Uterus (tissue), 4 donors: ENCODE measurements at places on chromosomes 16 and 17.

DNA sequence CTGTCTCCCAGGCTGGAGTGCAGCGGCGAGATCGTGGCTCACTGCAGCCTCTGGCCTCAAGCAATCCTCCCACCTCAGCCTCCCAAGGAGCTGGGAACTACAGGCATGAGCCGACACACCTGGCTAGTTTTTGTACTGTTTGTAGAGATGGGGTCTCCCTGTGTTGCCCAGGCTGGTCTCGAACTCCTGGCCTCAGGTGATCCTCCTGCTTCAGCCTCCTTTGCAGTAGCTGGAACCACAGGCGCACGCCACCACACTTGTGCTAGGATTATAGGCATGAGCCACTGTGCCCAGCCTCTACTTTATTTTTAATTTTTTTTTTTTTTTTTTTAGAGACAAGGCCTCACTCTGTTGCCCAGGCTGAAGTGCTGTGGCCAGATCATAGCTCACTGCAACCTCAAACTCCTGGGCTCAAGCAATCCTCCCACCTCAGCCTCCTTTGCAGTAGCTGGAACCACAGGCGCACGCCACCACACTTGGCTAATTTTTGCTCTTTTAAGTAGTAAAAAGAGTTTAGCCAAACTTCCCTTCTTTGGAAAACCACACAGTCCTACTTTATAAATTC, 4.4 kb downstream of the NTAN1 start:
- no peak for DNase-seq
- no peaks in the 10 kb centered on the region for H3K36me3 ChIP-seq
- H3K27me3 ChIP-seq, result no peaks in the 10 kb centered on the region
- H3K4me1 ChIP-seq, result no peaks in the 10 kb centered on the region
- H3K4me3 ChIP-seq, result no peak overlapping the region

DNA sequence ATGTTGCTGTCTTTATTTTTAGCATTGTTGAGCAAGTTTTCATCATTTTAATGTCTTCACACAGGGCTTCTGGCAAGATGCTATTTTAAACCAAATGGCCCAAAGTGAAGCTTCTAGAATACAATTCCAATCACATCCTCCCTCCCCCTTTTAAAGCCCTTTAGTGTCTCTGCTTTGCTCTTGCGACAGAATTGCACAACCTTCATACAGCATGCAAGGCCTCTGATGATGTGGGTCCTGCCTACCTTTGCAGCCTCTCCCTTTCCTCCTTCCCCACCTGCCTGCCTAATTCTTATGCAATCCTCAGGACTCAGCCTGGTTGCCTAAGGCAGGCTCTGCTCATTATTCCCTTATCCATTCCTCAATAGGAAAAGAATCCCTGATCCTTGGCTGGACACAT, 381.7 kb downstream of the SLC39A11 start:
- no peaks in the 10 kb centered on the region for H3K36me3 ChIP-seq
- H3K27me3 ChIP-seq, result no peaks in the 10 kb centered on the region

GRCh38 chr17:14038206-14038605, 31.1 kb upstream of the COX10 start:
- no peaks in the 10 kb centered on the region for H3K4me1 ChIP-seq
- H3K4me3 ChIP-seq, result no peak overlapping the region
- H3K36me3 ChIP-seq, result no peaks in the 10 kb centered on the region
- no peak overlapping the region for H3K27ac ChIP-seq
- no peak for DNase-seq

GRCh38 chr16:85261204-85261603, 148.9 kb upstream of the CIBAR2 start:
- no peak for DNase-seq
- H3K4me3 ChIP-seq, result no peak overlapping the region
- H3K36me3 ChIP-seq, result no peaks in the 10 kb centered on the region
- H3K27ac ChIP-seq, result no peak overlapping the region
- no peaks in the 10 kb centered on the region for H3K4me1 ChIP-seq

GRCh38 chr16:12094537-12095265, 118.2 kb downstream of the SNX29 start:
- H3K4me1 ChIP-seq, result no peaks in the 10 kb centered on the region
- DNase-seq, result no peak
- no peaks in the 10 kb centered on the region for H3K36me3 ChIP-seq
- no peak overlapping the region for H3K4me3 ChIP-seq

GRCh38 chr17:45376171-45377005, 56.3 kb downstream of the ARHGAP27 start:
- no peak for DNase-seq
- no peaks in the 10 kb centered on the region for H3K36me3 ChIP-seq
- no peak overlapping the region for H3K4me3 ChIP-seq
- H3K27me3 ChIP-seq, result no peaks in the 10 kb centered on the region
- H3K4me1 ChIP-seq, result no peaks in the 10 kb centered on the region

GRCh38 chr16:47592232-47592631, 131.1 kb downstream of the PHKB start:
- DNase-seq, result no peak
- no peak overlapping the region for H3K4me3 ChIP-seq
- H3K27ac ChIP-seq, result no peak overlapping the region
- no peaks in the 10 kb centered on the region for H3K36me3 ChIP-seq

DNA sequence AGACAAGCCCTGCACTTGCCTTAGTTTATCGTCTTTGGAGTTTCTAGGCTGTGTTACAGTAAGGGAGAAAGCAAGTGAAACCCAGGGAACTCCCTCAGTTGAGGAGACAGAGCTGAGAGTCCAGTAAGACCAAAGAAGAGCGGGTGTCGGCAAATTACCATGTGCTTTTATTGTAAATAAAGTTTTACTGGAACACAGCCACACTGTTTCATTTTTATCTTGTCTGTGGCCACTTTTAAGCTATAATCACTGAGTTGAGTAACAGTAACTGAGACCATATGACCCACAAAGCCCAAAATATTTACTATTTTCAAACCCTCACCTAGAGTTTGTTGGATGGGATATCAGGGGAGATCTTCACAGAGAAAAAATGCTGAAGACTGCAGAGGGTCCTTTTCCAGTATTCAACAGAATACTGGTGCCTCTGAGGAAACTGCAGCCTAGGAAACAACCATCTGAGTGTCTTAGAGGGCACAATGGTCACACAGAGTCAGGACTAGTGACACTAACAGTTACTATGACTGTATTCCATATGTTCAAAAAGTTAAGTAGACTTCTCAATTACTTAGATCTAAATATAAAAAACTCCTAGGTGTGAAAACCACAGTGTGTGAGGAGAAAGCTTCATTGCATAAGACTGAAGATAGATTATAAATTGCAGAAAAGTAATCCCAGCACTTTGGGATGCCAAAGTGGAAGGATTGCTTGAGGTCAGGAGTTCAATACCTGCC, 351.1 kb upstream of the TBX2 start:
- no peak overlapping the region for H3K4me3 ChIP-seq
- no peaks in the 10 kb centered on the region for H3K4me1 ChIP-seq
- H3K36me3 ChIP-seq, result no peaks in the 10 kb centered on the region
- no peak for DNase-seq
- no peak overlapping the region for H3K27ac ChIP-seq
- H3K27me3 ChIP-seq, result no peaks in the 10 kb centered on the region

DNA sequence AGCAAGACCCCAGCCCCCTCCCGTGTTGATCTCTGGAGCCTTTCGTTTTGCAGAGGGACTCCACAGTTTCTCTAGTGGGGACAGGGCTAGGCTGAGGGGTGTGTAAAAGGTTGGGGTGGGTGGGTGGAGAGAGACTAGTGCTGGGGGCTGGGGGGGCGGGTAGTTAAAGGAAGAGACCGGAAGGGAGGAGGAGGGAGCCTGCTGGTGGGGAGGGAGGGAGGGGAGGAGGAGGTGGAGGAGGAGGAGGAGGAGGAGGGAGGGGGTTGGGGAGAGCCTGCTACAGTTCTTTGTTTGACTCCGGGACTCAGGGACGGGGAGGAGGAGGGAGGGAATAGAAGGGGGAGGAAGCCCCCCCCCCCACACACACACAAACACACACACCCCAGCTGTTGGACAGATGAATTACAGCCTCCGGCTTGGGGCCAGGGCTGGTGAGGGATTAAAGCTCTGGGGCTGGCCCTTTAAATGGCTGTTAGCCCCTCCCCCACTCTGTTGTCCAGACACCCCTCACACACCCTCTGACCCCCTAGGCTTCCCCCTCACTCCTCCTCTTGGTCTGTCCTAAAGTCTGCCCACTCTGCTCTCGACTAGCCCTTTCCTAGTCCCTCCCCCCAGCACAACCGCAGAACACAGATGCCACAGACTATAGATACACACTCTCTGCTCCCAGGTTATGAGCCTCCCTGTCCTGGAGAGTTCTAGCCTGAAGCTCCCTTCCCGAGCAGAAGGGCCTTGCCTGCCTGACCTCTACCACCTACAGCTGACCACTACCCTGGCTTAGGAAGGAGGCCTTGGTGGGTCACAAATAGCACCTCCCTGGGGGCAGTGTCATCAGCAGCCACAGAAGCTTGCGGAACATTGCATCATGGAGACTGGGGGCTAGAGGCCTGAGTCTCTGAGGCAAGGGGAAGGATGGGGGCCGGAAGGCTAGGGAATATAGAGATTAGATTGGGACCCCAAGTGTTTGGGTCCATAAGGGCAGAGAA, 4.4 kb downstream of the KDM6B start:
- H3K27me3 ChIP-seq, result no peaks in the 10 kb centered on the region
- H3K36me3 ChIP-seq, result no peaks in the 10 kb centered on the region
- peaks cover 10% of the 10 kb centered on the region for H3K4me1 ChIP-seq
- H3K27ac ChIP-seq, result peak overlapping the region; percentile 93
- peak; percentile 48 for DNase-seq

- H3K36me3 ChIP-seq, result no peaks in the 10 kb centered on the region
- peak; percentile 88 for DNase-seq
- no peak overlapping the region for H3K4me3 ChIP-seq
- peaks cover 8% of the 10 kb centered on the region for H3K4me1 ChIP-seq
Observed at GRCh38 chr17:3890082-3890877, 2.6 kb downstream of the CAMKK1 start.
